ENCODE measurements at places on chromosomes 1 and 21. TPM values are rescaled to one million over a fixed set of nuclear protein-coding genes. Genes with fewer than 3 reads are reported as not detected.

GRCh38 chr1:2627746-2628145, 5.1 kb downstream of the MMEL1 start:
- no peaks in the 10 kb centered on the region for H3K4me1 ChIP-seq
- H3K27me3 ChIP-seq = peaks cover 18% of the 10 kb centered on the region
- DNase-seq = no peak

DNA sequence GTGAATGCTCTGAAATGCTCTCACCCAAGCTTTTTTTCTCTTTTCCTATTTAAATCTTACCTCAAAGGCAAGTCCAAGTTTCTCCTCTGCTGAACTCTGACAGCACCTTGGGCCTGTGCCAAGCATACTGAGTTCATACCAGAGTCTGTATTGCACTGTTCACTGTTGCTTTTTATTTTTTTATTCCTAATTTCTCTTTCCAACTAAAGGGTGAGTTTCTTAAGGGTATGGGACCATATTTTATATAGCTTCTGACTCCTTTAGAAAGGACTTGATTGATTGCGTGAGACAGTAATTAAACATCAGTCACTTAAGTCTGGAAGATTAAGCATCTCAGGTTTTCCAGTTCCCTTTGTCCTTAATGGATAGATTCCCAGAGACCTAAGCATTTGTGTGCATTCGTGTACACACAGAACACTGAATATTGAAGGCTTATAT, 69.9 kb downstream of the CACHD1 start:
- no peaks in the 10 kb centered on the region for H3K36me3 ChIP-seq
- no peaks in the 10 kb centered on the region for H3K27me3 ChIP-seq
- peak overlapping the region; percentile 45 for H3K4me3 ChIP-seq
- H3K27ac ChIP-seq = no peak overlapping the region
- peaks cover 22% of the 10 kb centered on the region for H3K4me1 ChIP-seq

DNA sequence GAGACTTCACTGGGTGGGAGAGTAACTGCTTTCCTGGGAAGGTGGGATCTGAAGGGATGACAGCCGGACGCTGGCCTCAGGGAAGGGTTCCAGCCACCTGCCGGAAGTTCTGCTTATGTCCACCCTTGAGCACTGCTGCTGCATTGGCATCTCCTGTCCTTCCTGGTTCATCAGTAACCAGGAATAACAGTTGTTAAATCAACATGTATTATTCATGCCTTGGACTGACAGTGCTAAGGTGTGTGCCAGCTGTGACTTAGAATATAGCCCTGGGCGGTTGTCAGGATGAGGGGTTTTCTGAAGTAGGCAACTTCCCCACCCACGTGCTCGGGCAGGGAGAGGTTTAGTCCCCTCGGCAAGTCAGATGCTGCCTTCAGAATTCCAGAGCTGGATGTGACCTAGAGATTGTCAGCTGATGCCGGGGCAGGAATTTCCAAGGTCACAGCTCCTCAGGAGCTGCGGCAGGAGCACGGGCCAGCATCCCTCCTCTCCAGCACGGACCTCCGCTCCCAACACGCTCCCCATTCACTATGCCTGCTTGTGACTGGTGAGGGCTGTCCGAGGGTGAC, 17.9 kb downstream of the CLDN14 start:
- no peak for DNase-seq
- H3K4me3 ChIP-seq = no peak overlapping the region
- no peak overlapping the region for H3K27ac ChIP-seq
- H3K27me3 ChIP-seq = no peaks in the 10 kb centered on the region
- H3K36me3 ChIP-seq = no peaks in the 10 kb centered on the region

The HES3 gene
- total RNA-seq = not detected

All from astrocyte (in vitro differentiated cells and primary cell).